GM23338 (cell line): ENCODE measurements at places on chromosomes 5 and 9. TPM values are rescaled to one million over a fixed set of nuclear protein-coding genes. Genes with fewer than 3 reads are reported as not detected.

GRCh38 chr5:142484821-142485387 is 160.1 kb upstream of the SPRY4 start:
- no peaks in the 10 kb centered on the region for H3K4me1 ChIP-seq
- no peak overlapping the region for H3K4me3 ChIP-seq
- DNase-seq: no peak
- H3K27me3 ChIP-seq: no peaks in the 10 kb centered on the region

DNA sequence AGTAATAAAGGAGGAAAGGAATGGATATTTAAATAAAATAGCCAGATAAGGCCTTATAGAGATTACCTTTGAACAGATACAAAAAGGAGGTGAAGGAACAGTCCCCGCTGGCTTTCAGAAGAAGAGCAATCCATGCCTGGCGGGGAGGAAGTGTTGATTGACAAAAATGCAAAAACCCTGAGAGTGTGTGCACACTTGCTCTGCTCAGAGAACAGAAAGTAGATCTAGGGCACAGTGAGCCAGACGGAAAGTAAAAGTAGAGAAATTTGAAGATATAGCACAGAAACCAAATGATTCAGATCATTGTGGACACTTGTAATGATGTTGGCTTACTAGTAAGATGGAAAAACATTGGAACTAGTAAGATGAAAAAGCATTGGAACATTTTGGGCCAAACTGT is 720.6 kb downstream of the PTPRD start:
- no peaks in the 10 kb centered on the region for H3K36me3 ChIP-seq
- no peak overlapping the region for H3K27ac ChIP-seq
- no peak overlapping the region for H3K4me3 ChIP-seq
- H3K27me3 ChIP-seq: no peaks in the 10 kb centered on the region

- no peak overlapping the region for H3K27ac ChIP-seq
- H3K4me1 ChIP-seq: peaks cover 25% of the 10 kb centered on the region
- no peaks in the 10 kb centered on the region for H3K36me3 ChIP-seq
These were observed 3.0 kb upstream of the ERGIC1 start for GRCh38 chr5:172830876-172831662.

DNA sequence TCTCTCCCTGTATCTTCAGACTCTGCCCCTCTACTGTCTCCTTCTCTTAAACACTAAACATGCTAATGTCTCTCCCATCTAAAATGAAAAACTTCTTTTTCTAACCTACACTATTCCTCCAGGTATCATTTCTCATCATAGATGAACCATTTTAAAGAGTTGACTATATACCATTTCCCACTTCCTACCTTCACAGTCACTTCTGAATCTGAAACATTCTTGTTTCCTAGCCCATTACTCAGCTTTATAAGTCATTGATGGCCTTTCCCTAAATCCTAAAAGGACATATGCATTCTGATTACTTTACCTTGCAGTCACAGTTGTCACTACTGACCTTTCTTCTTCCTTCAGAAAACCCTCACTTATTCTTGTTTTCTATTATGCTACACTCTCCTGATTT is 118.2 kb downstream of the SSBP2 start:
- H3K36me3 ChIP-seq: no peaks in the 10 kb centered on the region
- no peak overlapping the region for H3K4me3 ChIP-seq
- no peak overlapping the region for H3K27ac ChIP-seq
- no peak for DNase-seq
- peaks cover 4% of the 10 kb centered on the region; the same call in 1 of the 2 replicates for H3K4me1 ChIP-seq

DNA sequence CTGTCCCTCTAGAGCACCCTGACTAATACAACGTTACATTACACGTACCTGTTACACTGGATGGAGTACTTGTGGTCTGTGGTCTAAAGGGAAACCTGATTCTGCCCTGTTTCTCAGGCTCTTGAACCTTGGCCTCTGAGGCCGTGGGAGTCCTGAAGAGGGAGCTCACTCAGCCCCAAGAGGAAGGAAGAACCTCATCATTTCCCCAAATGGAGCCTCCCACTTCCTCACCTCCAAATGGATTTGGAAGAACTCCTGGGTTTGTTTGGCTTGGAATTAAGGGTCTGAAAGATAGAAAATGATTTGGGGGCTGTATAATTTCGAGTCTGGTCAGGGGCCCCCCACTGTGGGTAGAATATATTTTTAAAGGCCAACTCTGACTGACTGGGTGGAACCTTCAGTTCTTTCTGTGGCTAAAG is 200.2 kb downstream of the SEMA6A start:
- H3K4me1 ChIP-seq: peaks cover 19% of the 10 kb centered on the region
- H3K36me3 ChIP-seq: no peaks in the 10 kb centered on the region
- no peaks in the 10 kb centered on the region for H3K27me3 ChIP-seq
- H3K27ac ChIP-seq: no peak overlapping the region

- H3K4me1 ChIP-seq: 0 out of 2 replicates have a peak, but pooled peaks cover 3% of the 10 kb centered on the region
- peak; percentile 70 for DNase-seq
- no peaks in the 10 kb centered on the region for H3K27me3 ChIP-seq
- no peak overlapping the region for H3K4me3 ChIP-seq
These were observed 248.7 kb downstream of the TAF11L14 start for GRCh38 chr5:17882760-17883488.

Gene CCL27
- total RNA-seq: not detected in 2 replicates

Gene PLEKHG4B
- total RNA-seq: 43.7 and 54.8 TPM in 2 replicates

- DNase-seq: no peak
- H3K4me1 ChIP-seq: no peaks in the 10 kb centered on the region
- H3K4me3 ChIP-seq: no peak overlapping the region
These were observed 118.2 kb upstream of the HMHB1 start for GRCh38 chr5:143693651-143694252.

- peak within 1 kb of the TSS; percentile 88 for H3K4me3 ChIP-seq
- no peaks in the 10 kb centered on the region for H3K36me3 ChIP-seq
- DNase-seq: peak; percentile 95
These were observed at the start of gene SLC25A48 for GRCh38 chr5:135834639-135835529. SLC25A48 (plus strand) TSS chr5:135834663; CDS start chr5:135834848, 185 bp downstream.

DNA sequence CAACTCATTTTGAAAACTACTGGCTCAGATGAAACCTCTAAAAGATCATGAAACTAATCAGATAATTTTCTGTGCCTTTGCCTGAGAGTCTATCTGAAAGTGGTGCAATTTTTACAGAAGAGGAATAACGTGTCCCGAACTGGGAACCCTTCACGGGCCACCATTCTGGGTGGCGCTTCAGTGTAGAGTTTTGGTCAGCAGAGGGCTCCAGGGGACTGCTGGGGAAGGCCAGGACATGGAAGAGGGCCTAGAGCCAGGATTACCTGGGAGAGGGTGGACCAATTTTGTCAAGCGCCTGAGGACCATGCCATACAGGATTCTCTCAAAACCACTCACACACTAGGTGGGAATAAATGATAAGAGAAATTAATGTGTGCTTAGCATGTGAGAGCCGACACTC is 49.7 kb upstream of the PLEKHG4B start:
- DNase-seq: peak; percentile 74
- H3K27me3 ChIP-seq: peaks cover 29% of the 10 kb centered on the region
- H3K4me1 ChIP-seq: no peaks in the 10 kb centered on the region
- no peak overlapping the region for H3K4me3 ChIP-seq

Gene SPATA31A3
- not detected in 2 replicates for total RNA-seq

GRCh38 chr9:130689572-130689936 is 4.0 kb upstream of the EXOSC2 start:
- DNase-seq: no peak
- H3K4me1 ChIP-seq: peaks cover 6% of the 10 kb centered on the region
- no peaks in the 10 kb centered on the region for H3K36me3 ChIP-seq
- H3K27me3 ChIP-seq: no peaks in the 10 kb centered on the region
- H3K27ac ChIP-seq: no peak overlapping the region

DNA sequence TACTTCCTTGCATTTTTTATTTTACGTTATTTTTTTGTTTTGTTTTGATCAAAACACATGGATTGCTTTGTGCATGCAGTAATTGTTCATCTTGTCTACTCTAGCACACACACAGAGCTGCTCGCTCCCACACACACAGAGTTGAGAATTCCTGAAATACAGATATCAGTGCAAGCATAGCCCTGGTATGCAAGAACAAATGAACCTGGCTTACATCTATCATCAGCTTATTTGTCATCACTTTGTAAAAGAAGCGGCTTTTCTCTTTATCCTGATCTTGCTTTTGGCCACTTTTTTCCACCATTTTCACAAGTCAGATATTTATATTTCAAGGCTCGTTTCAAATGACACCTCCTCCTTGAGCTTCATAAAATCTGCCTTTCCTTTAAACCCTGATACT is 1435.7 kb downstream of the MAT2B start:
- no peak overlapping the region for H3K27ac ChIP-seq
- H3K4me3 ChIP-seq: no peak overlapping the region
- H3K27me3 ChIP-seq: no peaks in the 10 kb centered on the region
- no peaks in the 10 kb centered on the region for H3K36me3 ChIP-seq
- no peak for DNase-seq

DNA sequence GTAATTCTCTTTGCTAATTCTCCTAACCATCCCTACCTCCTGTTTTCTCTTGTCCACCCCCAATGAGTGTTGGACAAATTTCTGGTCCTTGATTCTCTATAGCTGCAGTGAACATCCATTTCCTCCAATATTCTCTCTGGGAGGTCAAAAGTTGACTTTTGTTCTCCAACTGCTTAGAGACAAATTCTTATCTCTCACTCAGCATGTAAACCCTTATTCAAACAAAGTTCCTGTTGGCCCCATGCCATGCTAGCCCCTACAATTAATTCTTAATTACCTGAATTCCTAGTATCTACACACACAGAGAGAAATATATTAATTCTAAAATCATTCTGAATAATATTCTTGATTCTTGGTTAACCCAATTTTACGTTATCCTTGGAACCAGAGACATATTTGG is 472.9 kb upstream of the ACTBL2 start:
- no peak for DNase-seq
- H3K27ac ChIP-seq: no peak overlapping the region
- 0 out of 2 replicates have a peak, but pooled peaks cover 6% of the 10 kb centered on the region for H3K4me1 ChIP-seq
- H3K27me3 ChIP-seq: no peaks in the 10 kb centered on the region
- H3K4me3 ChIP-seq: no peak overlapping the region

Gene MELK
- total RNA-seq: 55.7 and 67.8 TPM in 2 replicates

GRCh38 chr5:91255396-91256141 is 127.5 kb downstream of the ARRDC3 start:
- H3K36me3 ChIP-seq: no peaks in the 10 kb centered on the region
- H3K4me1 ChIP-seq: no peaks in the 10 kb centered on the region
- no peak for DNase-seq
- H3K27ac ChIP-seq: no peak overlapping the region
- no peaks in the 10 kb centered on the region for H3K27me3 ChIP-seq
- H3K4me3 ChIP-seq: no peak overlapping the region

Gene FBXO10
- total RNA-seq: 11.5 and 13.4 TPM in 2 replicates

- no peaks in the 10 kb centered on the region for H3K27me3 ChIP-seq
- peak; percentile 5 for DNase-seq
- no peak overlapping the region for H3K27ac ChIP-seq
- H3K4me3 ChIP-seq: no peak overlapping the region
- H3K4me1 ChIP-seq: no peaks in the 10 kb centered on the region
- H3K36me3 ChIP-seq: no peaks in the 10 kb centered on the region
These were observed 13.1 kb downstream of the DIAPH1 start for GRCh38 chr5:141605523-141606277.

- H3K4me3 ChIP-seq: no peak overlapping the region
- no peaks in the 10 kb centered on the region for H3K36me3 ChIP-seq
- no peaks in the 10 kb centered on the region for H3K27me3 ChIP-seq
- H3K27ac ChIP-seq: no peak overlapping the region
- no peak for DNase-seq
- H3K4me1 ChIP-seq: peaks cover 27% of the 10 kb centered on the region
These were observed 14.6 kb downstream of the PRUNE2 start for GRCh38 chr9:76891279-76891678.

DNA sequence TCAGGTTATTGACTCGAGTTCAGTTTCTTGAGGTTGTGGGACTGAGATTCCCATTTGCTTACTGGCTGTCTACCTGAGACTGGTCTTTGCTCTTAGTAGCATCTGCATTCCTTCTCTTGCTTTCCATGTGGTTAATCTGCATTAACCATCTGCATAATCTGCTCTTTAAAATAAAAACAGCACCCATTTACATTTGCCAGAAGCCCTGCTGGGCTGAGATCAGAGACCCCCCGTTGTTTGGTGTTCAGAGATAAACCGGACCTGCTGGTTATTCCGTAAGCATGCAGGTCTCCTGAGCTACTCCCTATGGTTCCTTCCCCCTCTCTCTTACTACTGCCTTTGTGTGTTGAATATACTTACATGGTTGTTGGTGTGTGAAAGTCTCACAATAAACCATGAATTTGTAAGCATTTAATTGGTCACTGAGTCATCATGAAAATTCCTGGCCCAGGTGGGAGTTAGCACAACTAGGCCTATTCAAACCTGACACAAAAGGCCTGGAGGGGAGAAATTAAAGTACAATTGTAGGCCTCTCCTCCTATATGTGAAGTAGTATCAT is 396.7 kb downstream of the MRPS30 start:
- peak; percentile 76 for DNase-seq
- H3K36me3 ChIP-seq: no peaks in the 10 kb centered on the region
- peaks cover 18% of the 10 kb centered on the region for H3K4me1 ChIP-seq
- H3K27ac ChIP-seq: peak overlapping the region; percentile 96

DNA sequence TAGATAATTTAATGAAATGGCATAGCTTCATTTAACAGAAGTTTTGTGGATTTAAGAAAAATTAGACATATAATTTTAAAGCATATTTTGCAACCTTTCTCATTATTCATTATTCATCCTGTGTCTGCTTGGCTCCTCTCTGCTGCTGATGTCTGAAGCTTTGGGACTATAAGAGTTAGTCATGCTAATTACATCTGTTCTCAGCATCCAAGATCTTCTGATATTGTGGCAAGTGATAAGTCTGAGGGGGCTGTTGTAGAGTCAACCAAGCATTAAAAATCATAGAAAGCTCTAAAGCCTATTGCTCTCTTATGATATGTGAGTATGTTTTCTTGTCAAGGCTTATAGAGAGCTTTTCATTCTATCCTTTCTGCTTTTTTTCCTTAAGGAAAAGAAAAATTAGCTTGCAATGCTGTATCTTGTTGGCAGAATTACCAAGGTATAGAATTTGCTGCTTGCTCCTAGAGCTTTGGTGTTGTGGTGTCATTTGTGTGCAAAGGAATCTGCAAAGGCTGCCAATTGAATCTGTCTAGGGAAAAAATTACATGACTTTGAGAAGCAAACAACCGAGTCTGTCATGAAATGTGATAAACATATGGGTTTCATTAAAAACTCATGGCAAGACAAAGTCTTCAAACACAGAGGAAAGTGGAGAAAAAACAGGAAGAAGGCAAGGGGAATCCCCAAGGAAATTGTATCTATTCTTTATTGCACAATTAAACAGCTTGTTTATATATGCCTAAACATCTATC is 156.1 kb upstream of the DAB2 start:
- H3K27me3 ChIP-seq: no peaks in the 10 kb centered on the region
- no peak overlapping the region for H3K4me3 ChIP-seq
- H3K27ac ChIP-seq: no peak overlapping the region
- no peaks in the 10 kb centered on the region for H3K36me3 ChIP-seq

Gene OBP2B
- not detected in 2 replicates for total RNA-seq
